Pulmonary artery endothelial cell (primary cell): ENCODE measurements at places on chromosomes 2 and 18. TPM values are rescaled to one million over a fixed set of nuclear protein-coding genes. Genes with fewer than 3 reads are reported as not detected.

The EFR3B gene
- 0.28 and 0.40 TPM in 2 replicates for total RNA-seq

The B3GNT2 gene
- total RNA-seq, result 34.6 TPM in 2 replicates

The SCLY gene
- total RNA-seq, result 24.5 and 42.0 TPM in 2 replicates

The GPAT2 gene
- total RNA-seq, result 5.1 and 6.3 TPM in 2 replicates

The NPAS2 gene
- total RNA-seq, result 9.8 and 21.6 TPM in 2 replicates

The STARD6 gene
- 0.33 TPM in 1 of 2 replicates, not detected in the other for total RNA-seq

The MROH2A gene
- not detected in 2 replicates for total RNA-seq

The MAP3K20 gene
- 31.7 and 41.2 TPM in 2 replicates for total RNA-seq

The DCC gene
- not detected in 2 replicates for total RNA-seq

The DUSP28 gene
- 1.8 and 2.2 TPM in 2 replicates for total RNA-seq

The CRYGD gene
- not detected in 2 replicates for total RNA-seq

The PTPRM gene
- total RNA-seq, result 30.7 and 59.0 TPM in 2 replicates

The GREB1 gene
- total RNA-seq, result 0.07 TPM in 2 replicates

The ACTG2 gene
- total RNA-seq, result not detected in 2 replicates

The LINC00305 gene
- total RNA-seq, result not detected in 2 replicates

The TIA1 gene
- 136 and 181 TPM in 2 replicates for total RNA-seq

The AKAIN1 gene
- not detected in 2 replicates for total RNA-seq

The REG1A gene
- total RNA-seq, result not detected in 2 replicates

The C2orf66 gene
- total RNA-seq, result 0.07 and 0.14 TPM in 2 replicates

The SERPINB4 gene
- total RNA-seq, result not detected in 2 replicates

The AQP12B gene
- total RNA-seq, result not detected in 2 replicates

The ACMSD gene
- total RNA-seq, result not detected in 2 replicates

The GPBAR1 gene
- total RNA-seq, result 0.07 TPM in 2 replicates

The CHST9 gene
- total RNA-seq, result not detected in 2 replicates

The ACP1 gene
- total RNA-seq, result 89.2 and 123 TPM in 2 replicates

The CACNB4 gene
- 0.13 and 0.21 TPM in 2 replicates for total RNA-seq

The RASGRP3 gene
- 15.7 and 21.8 TPM in 2 replicates for total RNA-seq

The GRB14 gene
- 3.9 and 4.3 TPM in 2 replicates for total RNA-seq

The ANKRD30BL gene
- total RNA-seq, result not detected in 2 replicates

The UGT1A1 gene
- total RNA-seq, result not detected in 2 replicates

The FRZB gene
- 0.04 TPM in 1 of 2 replicates, not detected in the other for total RNA-seq

The DAW1 gene
- total RNA-seq, result 15.0 and 16.6 TPM in 2 replicates

The CASP10 gene
- 24.2 and 50.4 TPM in 2 replicates for total RNA-seq

The MARCHF4 gene
- total RNA-seq, result 3.6 and 5.4 TPM in 2 replicates

The ANTXR1 gene
- total RNA-seq, result 8.8 and 10.1 TPM in 2 replicates

The FAM161A gene
- total RNA-seq, result 2.0 and 2.9 TPM in 2 replicates

The CD8B2 gene
- total RNA-seq, result not detected in 2 replicates

The DAPL1 gene
- total RNA-seq, result not detected in 2 replicates

The LYG2 gene
- not detected in 2 replicates for total RNA-seq

The GPR17 gene
- not detected in 2 replicates for total RNA-seq

The THSD7B gene
- total RNA-seq, result not detected in 2 replicates

The CLK1 gene
- total RNA-seq, result 79.0 and 94.0 TPM in 2 replicates

The LRRTM4 gene
- not detected in 2 replicates for total RNA-seq

The COL4A4 gene
- total RNA-seq, result 0.18 and 0.99 TPM in 2 replicates

The RNU2-63P gene
- 66.2 TPM in 1 of 2 replicates, not detected in the other for total RNA-seq

The LIMS3 gene
- total RNA-seq, result 3.3 and 7.3 TPM in 2 replicates

The ABCG5 gene
- total RNA-seq, result not detected in 2 replicates

The KCNG3 gene
- 0.07 TPM in 1 of 2 replicates, not detected in the other for total RNA-seq

The NETO1 gene
- total RNA-seq, result not detected in 2 replicates

The SERPINB5 gene
- 0.07 and 0.14 TPM in 2 replicates for total RNA-seq
